ENCODE measurements at places on chromosomes 3 and 15.

DNA sequence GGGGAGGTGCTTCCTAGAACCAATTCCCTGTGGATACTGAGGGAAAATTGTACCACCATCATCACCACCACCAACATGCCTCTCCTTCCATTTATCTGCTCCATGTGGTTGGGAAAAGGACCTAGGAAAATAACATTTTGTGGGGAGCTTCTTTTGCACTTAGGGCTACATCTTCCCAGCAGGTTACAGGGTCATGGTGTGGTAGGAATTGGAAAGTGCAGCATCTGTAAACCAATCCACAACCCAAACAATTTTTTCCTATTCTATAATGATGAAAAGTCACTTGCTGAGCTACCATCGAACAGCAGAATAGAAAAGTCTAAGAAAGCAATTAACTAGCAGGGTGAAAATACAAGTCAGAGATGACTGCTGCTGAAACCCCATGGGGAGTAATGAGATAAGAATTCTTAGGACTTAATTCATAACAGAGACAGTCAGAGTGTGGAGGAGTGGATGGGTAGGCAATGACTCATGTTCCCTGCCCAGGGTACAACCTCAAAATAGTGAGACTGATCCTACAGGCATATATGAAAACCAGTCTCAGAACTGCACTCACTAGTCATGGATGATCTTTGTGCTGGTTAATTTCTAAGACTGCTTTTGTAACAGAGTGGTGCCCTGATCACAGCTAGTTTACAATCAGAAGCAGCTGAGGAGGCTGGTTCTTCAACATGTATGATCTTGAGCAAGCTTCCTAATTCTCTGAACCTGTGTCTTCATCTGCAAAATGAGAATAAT is 38.1 kb upstream of the LEKR1 start:
- DNase-seq: no peak

GRCh38 chr15:72011302-72011942 is 106.5 kb downstream of the MYO9A start:
- DNase-seq: no peak

GRCh38 chr3:19931180-19931692 is 2.8 kb downstream of the EFHB start:
- DNase-seq: peak; percentile 46

- DNase-seq: no peak
Measured at GRCh38 chr3:153410517-153410916, 248.5 kb downstream of the RAP2B start.

GRCh38 chr15:65391732-65392131 is 13.9 kb upstream of the IGDCC3 start:
- DNase-seq: no peak

- no peak for DNase-seq
Measured at GRCh38 chr3:27454461-27454860, 29.7 kb downstream of the SLC4A7 start.

DNA sequence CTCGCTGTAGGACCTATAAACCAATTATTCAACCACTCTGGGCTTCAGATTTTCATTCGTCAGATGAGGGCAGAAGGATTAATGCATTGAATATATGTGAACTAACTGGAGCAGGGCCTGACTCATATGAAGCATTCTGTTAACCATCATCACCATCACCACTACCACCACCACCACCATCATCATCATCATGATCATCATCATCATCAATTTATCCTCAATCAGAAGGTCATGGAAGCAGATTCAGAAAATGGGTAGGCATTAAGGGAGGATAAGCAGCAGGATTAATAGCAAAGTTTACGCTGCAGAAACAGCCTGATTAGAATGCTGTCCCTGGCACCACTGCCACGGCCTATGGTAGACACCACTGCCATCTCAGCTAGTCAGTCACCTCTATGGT is 407.5 kb upstream of the THBS1 start:
- DNase-seq: no peak

- no peak for DNase-seq
Measured at GRCh38 chr3:34312684-34313083, 514.3 kb downstream of the PDCD6IP start.

- no peak for DNase-seq
Measured at GRCh38 chr15:40891810-40892446, 2.3 kb upstream of the VPS18 start.

GRCh38 chr3:30855400-30856292 is 38.8 kb downstream of the GADL1 start:
- DNase-seq: no peak

DNA sequence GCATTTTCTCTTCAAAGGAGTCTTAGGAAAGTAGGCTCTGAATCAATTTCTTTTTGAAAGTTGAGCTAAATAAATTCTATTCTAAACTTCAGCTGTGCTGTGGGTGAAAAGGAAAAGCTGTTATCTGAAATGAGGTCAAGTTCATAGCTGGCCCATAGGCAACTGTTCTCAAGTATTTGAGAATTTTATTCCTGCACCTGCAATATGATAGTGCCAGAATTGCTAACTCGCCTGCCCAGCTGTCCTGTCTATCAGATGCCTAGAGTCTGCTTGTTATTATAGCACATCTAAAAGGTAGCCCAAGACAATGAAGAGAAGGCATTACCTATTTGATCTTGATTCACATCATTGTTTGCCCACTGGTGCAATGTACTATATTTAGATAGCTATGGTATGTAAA is 798.7 kb downstream of the DIPK2A start:
- DNase-seq: no peak

GRCh38 chr3:8556473-8556869 is 54.8 kb downstream of the LMCD1 start:
- no peak for DNase-seq

DNA sequence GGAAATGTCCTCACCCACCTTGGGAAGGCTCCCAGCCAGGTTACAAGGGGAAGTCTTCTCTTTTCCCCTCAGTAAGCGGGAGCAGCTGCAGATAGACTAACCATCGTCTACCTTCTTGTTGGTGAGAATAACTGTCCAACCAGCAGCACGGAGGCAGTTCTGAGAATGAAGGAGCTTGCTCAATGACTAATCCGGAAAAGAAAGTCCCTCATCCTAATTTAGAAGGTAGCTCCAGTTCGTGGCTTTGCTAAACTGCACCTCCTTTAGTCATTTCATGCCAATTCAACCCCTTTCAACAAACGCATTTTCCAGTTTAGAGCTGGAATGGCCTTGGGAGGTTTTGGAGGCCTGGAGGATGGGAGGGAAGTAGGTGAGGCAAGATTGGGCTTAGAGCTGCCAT is 527.4 kb upstream of the PROK2 start:
- DNase-seq: no peak

DNA sequence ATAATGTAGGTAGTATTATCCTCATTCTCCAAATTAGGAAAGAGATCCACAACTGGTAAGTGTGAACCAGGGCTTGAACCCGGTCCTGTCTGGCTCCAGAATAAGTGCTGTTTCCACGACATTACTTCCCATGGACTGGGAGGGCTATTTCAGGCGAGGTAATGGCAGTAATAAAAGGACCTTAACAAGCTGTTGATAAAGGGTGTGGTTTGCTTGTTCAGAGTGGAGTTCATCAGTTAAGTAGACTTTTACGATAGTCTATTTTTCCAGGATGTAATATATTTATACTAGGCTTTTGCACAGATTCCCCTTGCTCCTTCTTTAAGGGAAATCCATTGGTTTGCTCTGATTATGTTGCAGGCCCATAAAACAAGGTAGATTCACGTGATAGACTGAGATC is 88.4 kb upstream of the TNFAIP8L3 start:
- DNase-seq: no peak

GRCh38 chr15:26967719-26968269 is 3.2 kb upstream of the GABRG3 start:
- no peak for DNase-seq

DNA sequence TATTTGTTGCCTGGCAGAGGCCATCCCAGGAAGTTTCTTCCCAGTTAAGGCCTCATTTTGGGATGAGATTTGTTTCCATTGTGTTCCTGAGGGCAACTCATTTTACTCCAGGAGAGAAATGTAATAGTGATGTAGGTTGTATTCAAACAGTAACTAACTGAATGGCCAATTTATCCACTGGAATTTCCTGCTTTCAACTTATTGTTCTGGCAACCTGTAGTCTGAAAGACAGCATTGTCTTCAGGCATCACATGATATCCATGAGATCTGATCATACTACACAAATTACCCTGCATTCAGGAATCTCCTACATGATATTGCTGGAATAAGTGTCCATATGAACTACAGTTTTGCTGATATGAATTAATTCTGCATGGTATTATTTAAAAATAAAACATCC is 79.5 kb upstream of the FGF7 start:
- DNase-seq: no peak

GRCh38 chr3:189659571-189659970 is 28.4 kb downstream of the TP63 start:
- no peak for DNase-seq

GRCh38 chr3:11287404-11287803 is 15.2 kb downstream of the ATG7 start:
- no peak for DNase-seq

- no peak for DNase-seq
Measured at GRCh38 chr3:38658841-38659240, 9.4 kb upstream of the SCN5A start.

DNA sequence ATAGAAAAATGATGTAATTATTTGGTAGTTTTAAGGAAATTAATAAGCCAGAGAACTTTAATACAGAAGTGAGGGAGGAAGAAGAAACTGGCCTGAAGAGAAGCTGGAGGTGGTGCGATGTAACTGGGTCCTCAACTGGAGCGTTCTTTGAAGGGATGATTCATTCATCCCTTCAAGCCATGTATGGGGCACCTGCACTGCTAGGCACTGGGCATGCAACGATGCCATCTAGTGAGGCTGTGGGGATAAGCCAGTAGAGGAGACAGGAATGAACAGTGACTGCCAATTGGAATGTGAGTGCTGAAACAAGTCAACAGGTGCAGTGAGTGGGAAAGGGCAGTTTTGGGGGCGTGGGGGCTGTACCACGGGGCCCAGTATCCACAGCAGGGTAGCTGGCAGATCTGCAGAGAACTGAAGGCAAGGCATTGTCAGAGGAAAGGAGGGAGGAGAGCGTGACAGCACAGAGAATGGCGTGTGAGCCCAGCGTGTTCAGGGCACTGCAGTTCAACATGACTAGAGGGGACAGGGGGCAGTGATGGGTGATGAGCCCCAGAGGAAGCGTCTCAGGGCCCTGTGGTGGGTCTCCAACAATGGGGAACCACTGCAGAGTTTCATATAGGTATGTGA is 3.8 kb upstream of the KIF23 start:
- peak; percentile 38 for DNase-seq

DNA sequence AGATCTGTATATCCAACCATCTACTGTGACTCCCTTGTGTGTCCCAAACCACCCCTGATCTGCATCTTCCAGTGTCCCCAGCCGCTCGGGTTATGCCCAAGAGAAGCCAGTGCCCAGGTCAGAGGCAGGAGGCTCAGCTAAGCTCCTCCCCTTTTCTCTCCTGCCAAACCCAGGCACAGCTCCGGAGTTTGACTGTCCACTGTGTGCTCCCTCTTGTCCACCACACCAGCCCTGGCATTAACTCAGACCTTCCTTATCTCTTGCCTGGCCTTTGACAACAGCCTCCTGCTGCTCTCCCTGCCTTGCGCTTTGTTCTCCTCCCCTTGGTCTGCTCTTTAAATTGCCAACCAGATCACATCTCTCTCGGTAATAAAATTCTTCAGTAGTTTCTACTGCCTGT is 39.3 kb downstream of the DGKG start:
- no peak for DNase-seq

- DNase-seq: no peak
Measured at GRCh38 chr15:80036071-80036470, 23.4 kb upstream of the ZFAND6 start.

DNA sequence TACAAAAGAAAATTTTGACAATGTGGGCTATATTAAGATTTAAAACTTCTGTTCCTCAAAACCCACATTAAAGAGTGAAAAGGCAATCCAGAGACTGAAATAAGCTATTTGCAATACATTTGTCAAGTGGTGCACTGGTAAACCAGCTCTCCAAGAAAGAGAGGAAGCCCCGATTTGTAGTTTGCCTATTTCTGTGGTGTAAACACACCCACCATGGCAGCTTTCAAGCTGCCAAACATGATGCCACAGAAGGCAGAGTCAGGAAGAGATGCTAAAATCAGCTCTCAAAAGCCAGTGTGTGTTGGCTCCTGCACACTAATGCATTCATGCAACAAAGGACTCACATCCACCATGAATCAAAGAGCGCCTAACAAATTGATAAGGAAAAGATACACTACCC is 17.5 kb downstream of the RFTN1 start:
- no peak for DNase-seq

GRCh38 chr3:3082234-3082924 is 27.8 kb downstream of the IL5RA start:
- DNase-seq: no peak

DNA sequence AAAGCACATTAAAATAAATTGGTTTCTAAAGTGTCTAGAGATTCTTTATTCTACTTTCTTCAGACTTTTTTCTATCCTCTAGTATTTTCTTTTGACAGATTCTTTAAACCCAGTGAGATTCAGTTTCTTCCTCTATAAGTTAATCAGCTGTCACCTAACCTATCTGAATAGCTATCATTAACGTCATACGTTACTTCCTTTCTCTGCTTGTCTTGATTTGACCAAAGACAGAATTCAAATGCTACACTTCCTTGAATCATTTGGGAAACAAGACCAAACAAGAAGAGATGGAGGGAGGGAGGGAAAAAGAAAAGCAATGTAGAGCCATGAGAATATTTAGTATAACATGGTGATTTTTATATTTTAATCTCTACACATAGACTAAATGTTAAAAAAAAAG is 235.2 kb downstream of the NAALADL2 start:
- no peak for DNase-seq

DNA sequence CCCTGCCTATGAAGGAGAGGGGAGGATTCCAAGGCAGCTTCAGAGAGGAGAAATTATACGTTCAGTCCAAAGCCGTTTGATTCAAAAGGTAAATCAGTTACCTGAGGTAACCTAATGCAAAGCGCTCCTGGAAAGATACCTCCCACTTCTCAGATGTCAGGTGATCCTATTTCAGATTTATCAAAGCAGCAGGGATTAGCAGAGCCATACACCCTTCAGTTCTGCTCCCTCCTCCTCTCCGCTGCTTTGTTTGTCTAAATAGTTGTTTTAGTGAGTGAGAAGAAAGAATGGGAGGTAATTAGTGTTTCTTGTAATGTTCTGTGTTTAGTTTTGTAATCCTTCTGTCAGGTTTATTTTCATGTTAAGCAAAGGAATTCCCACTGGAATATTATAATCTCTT is 81.1 kb downstream of the SOX14 start:
- DNase-seq: no peak

DNA sequence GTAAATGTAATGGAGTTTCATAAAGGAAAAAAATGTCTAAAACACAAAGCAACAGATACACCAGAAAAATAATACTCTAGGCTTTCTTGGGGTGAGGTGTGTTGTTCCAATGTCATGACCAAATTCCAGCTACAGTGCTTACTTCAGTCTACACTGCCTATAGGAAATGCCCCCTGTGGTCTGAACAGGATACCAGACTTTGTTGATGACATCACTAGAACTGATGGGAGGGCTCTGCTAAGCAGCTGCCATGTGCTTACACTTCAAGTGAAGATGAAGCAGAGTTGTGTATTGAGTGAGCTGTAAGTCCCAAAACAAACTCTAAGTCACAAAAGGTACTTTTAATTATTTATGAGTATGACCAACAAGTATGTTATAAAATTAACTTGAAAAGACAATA is 456.1 kb upstream of the IL12A start:
- DNase-seq: no peak

- DNase-seq: no peak
Measured at GRCh38 chr3:197124713-197125112, 95.1 kb upstream of the MELTF start.

GRCh38 chr3:27345045-27345444 is 24.1 kb downstream of the NEK10 start:
- DNase-seq: no peak
